ENCODE measurements at places on chromosomes 11 and 22.

GRCh38 chr11:88326099-88326498 is 11.4 kb downstream of the CTSC start:
- no peak for DNase-seq

DNA sequence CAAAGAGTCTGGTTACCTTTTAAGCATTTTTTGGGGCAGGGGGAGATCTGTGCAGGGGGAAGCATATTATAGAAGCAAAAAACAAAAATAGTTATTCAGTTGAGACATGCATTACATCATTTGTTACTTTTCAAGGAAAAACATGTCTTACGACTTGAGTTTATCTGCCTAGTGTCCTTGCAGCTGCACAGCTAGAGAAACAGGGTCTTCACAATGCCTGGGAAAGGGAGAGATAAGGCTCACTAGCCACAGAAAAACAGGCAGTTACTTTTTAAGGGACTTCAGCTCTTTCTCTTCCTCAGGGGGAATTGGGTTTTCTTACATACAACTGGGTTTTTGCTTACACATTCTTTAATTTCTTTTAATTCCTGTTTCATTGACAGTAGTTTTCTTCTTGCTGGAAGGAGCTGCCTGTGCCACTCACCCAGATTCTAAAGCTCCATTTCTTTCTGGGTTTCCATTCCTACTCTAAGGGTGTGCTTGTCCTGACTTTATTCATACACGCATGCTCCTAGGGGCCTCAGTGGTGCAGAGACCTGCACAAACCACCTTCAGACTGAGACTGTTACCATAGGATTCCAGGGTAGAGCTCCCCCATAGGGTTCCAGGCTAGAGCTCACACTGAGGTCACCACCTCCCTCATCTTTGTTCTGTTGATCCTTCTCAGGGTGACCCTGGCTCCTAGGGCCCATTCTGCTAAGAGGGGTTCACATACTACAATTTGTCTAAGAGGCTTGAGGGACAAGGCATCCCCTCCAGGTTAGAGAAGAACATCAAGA is 14.7 kb upstream of the UBQLNL start:
- DNase-seq, result peak; percentile 51

DNA sequence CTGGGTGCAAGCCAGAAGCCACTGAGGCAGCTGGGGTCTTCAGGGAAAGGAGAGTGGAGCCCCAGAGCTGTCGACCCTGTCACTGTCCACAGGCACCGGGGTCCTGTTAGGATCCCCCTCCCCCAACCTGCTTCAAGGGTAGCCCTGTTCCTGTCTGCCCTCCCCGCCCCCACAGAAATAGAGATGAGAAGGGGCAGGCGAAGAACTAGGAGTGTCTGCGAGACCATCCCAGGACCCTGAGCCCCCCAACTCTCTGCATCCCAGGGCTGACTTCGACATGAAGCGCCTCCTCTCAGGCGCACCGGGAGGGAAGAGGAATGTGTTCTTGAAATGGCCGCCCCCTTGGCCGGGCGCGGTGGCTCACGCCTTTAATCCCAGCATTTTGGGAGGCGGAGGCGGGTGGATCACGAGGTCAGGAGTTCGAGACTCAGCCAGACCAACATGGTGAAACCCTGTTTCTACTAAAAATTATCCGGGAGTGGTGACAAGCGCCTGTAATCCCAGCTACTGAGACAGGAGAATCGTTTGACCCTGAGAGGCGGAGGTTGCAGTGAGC is 607 bp upstream of the ZNF70 start:
- DNase-seq, result peak; percentile 49

- DNase-seq, result no peak
These were observed 41.0 kb downstream of the C11orf71 start for GRCh38 chr11:114359342-114359741.

DNA sequence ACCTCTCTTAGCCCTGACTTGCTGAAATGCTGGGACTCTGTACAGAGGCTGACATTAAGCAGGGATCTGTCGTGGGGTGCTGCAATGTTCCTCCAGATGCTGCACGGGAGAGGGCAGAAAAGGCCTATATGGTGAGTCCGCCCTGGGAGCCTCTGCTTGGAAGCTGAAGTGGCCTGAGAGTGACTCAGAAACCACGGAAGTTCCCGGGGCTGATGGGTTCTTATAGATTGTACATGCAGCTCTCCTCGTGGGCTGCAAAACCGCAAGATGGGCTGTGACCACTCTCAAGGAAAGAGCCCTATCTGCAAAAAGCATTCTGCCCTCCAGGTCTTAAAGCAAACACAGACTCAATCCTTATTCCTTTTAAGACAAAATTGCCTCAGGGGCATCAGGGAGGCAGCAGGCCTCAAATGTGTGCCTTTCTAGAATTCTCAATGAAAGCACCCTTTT is 5.8 kb upstream of the SLC43A3 start:
- DNase-seq, result peak; percentile 93

GRCh38 chr11:20342347-20343141 is 21.0 kb upstream of the HTATIP2 start:
- no peak for DNase-seq

DNA sequence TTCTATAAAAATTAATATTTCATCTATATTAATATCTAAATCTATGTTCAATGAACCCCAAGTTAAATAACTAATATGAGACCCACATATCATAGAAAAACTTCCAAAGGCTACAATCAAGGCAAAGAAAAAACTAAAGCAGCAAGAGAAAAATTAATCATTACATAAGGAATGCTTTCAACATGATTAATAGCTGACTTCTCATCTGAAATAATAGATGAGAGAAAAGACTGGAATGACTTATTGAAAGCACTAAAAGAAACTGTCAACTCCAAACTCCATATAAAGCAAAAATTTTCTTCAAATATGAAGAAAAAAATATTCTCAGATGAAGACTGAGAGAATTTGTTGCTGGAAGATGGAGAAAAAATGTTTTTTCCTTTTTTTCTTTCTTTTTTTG is 13.0 kb downstream of the TRIM5 start:
- no peak for DNase-seq

Measured in K562 (cell line).